Pancreas (tissue), 10 donors: ENCODE measurements at places on chromosomes 5 and 9.
A peak's percentile ranks its signal among the peaks of the same experiment; 100 is the strongest.

DNA sequence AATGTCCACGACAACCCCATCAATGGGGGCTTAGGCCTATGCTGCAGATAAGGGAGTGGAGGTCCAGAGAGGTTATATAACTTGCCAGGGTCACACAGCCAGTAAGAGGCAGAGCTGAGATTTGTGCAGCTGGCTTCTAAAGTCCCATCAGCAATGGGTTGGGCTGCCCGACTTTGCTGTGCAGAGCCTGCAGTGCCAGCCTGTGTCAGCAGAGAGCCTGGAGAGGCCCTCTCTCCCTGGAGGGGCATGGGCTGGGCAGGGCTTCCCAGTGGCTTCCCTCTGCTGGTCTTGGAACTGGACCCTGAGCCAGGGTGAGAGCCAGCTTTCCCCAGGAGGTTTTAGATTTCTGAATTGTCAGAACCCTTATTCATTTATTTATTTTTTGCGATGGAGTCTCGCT is 77.2 kb upstream of the RAPGEF1 start:
- no peak for DNase-seq

DNA sequence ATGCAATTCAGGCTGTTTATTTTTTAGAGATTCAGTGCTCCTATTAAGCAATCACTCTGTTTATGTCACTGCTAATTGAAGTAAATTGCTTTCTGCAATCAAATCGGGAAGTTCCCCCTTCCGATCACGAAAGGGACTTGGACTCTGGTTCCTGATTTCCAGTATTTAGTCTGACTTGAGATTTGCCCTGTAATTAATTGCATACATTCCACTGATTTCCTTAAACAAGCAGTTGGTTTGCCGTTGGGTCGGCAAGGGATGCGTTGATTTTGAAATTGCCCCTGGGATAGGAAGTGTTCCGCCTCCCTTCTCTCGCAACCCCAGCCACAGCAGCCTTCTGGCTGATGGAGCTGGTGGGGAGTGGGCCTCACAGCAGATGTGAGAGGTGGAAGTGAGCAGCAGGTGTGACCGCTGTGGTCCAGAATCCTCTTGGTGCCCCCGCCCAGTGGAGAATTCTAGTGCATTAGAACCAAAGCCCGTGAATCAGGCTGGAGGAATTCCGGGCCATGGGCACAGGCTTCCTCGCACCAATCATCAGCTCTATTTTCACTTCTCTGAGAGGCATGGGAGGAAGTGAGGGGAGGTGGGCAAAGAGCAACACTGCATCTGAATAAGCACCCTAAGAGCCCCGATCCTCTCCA is 102.5 kb downstream of the SPRY4 start:
- no peak for DNase-seq

DNA sequence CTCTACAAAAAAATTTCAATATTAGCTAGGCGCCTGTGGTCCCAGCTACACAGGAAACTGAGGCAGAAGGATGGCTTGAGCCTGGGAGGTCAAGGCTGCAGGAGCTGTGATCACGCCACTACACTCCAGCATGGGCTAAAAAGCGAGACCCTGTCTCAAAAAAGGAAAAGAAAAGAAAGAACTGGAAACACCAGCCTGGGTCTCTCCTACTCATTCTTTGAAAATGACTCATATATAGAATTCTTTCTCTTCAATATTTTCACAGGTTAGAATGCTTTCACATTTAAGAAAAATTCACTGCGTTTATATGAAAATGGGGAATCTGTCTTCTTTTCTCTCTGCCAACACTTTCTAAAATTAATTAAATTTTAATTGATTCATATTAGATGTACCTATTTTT is 115.6 kb downstream of the TRPM6 start:
- DNase-seq: no peak

DNA sequence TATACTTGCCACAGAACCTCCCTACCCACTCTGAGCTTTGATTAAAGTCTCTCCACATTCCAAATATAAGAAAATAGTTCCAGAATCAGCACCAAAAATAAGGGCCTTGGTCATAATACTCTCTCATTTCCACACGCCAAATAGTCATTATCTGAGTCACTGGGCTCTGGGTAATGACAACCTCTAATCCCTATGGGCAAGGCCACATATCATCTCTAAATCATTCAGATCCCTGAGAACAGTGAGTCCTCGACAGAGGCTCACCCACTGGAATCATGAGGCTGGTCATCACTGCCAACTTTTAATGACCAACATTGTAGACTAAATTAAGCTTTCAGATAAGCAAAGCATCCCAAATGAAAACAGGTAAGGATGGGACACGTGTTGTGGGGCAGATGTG is 28.1 kb downstream of the FAM114A2 start:
- DNase-seq: no peak

DNA sequence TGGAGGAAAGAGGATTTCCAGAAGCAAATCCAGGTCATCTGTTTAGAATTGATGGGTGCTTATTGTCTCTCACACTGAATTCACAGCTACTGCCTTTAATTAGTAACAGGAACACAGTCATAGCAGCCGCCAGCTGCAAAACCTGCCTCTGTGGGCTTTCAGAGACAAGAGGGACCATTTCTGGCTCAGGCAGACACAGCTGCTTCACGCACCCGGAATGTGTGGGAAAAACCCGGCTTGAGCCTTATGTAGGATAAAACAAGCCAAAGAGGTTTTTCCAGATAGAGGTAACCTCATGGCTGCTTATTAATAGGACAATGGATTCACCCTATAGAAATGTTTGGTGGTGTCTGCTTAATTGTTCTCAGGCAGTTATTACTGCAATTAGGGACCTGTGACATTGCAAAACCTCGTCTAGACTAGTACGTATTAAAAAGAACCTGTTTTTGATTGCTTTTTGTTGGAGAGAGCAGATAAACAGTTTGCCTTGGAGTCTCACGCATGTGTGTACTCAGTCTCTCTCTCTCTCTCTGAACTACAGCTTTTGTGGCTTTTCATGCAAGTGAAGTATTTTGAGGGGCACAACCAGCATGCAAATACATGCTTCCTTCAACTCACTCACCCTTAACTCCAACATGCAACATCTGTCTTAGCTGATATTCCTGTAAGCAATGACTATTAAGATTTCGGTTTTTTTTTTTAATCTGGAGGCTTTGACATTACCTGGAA is 302.7 kb downstream of the PLK2 start:
- DNase-seq: peak; percentile 10

GRCh38 chr9:82567953-82568352 is 495.0 kb downstream of the RASEF start:
- no peak for DNase-seq

DNA sequence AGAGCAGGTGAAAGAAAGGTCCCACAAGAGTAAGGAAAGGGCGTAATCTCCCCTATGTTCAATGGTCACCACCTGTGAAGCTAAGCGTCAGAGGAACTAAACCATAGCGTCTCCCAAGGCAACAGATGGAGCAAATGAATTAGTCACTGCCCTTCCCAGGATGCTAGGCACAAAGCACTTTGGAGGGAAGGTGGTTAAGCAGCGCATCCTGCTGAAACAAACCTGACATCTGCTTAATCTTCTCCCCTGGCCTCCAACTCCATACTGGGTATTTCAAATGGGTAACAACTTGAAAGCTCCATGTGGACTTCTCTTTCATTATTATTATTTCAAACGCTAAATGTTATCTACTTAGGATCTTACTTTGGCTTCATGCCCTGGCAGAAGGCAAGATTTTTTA is 227.3 kb downstream of the MLLT3 start:
- DNase-seq: no peak
